NCI-H187 treated with DMSO at 0.1 percent for 48 hours (cell line): ENCODE measurements at places on chromosomes 12 and 14.
A peak's percentile ranks its signal among the peaks of the same experiment; 100 is the strongest.

GRCh38 chr12:51522696-51523095 lies 68.3 kb upstream of the SCN8A start:
- no peak for DNase-seq

GRCh38 chr12:11884706-11885105 lies 186.0 kb upstream of the BCL2L14 start:
- no peak for DNase-seq

DNA sequence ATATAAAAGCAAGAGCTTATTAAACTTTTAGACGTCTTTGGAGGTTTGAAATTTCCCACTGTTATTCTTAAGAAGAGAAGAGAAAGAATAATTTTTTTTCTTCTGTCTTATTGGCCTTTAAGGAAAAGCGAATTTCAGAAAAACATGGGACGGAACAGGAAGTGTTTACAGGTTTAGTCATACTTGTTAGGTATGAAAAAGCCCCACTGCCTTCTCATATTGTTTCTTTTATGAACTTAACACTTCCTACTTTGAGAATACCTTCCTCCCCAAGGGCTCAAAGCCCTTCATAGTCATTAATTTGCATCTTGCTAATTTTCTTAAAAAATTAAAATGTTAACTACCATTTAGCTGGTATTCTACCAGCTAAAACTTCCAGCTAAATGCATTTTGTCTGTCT lies 82.0 kb downstream of the ETV6 start:
- no peak for DNase-seq

- DNase-seq = no peak
These were observed 73.0 kb downstream of the IQSEC3 start for GRCh38 chr12:139585-139984.

GRCh38 chr14:106850913-106851825 lies 1324.8 kb downstream of the TMEM121 start:
- peak; percentile 93 for DNase-seq

GRCh38 chr14:42174357-42174756 lies 567.7 kb downstream of the LRFN5 start:
- peak; percentile 96 for DNase-seq

GRCh38 chr14:90853116-90853515 lies 36.9 kb upstream of the TTC7B start:
- no peak for DNase-seq

DNA sequence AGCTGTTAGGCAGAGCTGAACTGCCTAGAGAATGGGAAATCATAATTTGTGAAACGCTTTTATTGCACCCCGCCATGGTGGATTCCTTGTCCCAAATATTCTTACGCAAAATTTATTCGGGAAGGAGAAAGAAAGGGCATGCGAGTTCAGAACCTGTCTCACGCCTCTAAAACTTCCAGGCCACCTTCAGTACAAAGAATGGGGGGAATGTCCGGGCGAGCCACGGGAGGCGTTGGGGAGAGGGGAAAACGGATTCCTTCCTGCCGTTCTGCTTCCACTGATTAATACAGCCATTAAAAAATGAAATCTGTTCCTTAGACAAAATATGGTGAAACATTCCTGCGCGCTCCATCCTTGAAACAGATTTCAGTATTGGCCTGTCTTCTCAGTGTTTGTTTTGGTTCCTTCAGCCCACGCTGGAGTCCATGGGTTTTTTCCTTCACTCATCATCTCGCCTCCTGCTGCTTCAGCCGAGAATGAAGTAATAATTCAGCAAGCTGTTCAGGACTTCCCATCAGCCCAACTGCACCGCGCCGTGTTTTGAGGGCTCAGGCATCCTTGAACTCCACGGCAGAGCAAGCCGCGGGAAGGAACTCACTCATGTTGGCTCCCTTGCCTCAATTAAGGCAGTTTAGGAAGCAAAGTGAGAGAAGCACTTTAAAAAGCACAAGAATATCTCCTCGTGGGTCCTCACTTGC lies 47.7 kb upstream of the CDKN3 start:
- no peak for DNase-seq

DNA sequence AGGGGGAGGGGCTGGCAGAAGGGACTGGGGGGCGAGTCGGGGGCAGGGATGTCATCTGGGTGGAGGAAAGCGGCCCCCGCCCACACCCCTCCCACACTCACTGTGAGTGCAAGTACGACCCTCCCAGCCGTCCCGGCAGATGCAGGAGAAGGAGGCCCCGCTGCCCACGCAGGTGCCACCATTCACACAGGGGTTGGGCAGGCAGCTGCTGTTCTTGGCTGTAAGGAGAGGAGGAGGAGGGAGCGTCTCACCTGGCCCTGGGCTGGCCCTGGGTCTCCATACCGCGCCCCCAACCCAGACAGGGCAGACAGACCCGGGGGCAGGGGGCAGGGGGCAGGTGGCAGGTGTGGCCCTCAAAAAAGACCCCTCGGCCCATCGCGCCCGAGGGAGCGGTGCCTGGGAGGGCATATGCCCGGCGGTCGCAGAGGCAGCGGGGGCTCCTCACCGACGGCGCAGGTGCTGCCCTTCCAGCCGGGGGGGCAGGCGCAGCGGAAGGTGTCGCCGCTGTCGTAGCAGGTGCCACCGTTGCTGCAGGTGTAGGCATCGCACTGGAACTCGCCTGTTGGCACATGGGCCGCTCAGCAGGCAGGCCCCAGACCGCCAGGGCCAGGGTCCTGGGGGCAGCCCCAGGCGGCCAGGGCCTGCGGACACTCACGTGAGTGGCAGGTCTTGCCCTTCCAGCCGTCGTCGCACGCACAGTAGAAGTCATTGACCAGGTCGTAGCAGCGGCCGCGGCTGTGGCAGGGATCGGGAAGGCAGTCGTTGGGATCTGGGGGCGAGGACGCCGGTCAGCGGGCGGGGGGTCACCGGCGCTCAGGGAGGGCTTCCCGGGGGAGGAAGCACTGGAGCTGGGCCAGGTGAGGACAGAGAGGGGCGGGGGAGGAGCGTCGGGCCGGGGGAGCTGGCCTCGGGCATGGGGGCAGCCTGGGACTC lies 20.6 kb downstream of the JAG2 start:
- no peak for DNase-seq

DNA sequence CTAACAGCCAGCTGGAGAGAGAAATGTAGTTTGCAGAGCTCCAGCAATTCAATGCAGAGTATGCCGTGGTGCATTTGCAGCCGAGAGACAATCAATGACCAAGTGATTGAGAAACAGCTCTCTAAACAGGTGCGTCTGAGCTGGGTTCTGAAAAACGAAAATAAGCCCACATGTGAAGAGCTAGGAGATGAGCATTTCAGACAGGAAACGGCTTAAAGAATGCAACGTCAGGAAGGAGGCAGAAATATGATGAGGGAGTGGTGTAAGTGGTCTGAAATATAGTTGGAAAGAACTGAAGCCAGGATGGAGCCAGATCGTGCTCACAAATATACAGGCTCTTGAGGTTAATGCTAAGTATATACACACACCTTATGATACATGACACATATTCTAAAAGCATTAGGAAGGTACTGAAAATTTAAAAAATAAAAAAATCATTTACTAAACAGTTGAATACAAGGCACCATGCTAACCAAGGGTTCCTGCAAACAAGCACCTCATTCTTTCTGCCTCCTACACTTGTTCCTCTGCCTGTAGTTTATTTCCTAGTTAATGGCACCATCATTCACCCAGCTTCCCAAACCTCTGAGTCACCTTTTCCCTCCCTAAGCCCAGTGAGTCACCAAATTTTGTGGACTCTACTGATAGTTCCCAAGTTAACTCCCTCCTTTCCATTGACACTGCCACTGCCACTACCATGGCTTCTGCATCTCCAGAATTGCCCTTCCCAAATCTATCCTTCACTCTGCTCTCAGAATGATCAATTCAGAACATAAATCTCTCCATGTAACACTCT lies 2.3 kb upstream of the GARIN2 start:
- DNase-seq = no peak

GRCh38 chr14:35344107-35344807 lies 52.1 kb downstream of the PSMA6 start:
- DNase-seq = no peak

DNA sequence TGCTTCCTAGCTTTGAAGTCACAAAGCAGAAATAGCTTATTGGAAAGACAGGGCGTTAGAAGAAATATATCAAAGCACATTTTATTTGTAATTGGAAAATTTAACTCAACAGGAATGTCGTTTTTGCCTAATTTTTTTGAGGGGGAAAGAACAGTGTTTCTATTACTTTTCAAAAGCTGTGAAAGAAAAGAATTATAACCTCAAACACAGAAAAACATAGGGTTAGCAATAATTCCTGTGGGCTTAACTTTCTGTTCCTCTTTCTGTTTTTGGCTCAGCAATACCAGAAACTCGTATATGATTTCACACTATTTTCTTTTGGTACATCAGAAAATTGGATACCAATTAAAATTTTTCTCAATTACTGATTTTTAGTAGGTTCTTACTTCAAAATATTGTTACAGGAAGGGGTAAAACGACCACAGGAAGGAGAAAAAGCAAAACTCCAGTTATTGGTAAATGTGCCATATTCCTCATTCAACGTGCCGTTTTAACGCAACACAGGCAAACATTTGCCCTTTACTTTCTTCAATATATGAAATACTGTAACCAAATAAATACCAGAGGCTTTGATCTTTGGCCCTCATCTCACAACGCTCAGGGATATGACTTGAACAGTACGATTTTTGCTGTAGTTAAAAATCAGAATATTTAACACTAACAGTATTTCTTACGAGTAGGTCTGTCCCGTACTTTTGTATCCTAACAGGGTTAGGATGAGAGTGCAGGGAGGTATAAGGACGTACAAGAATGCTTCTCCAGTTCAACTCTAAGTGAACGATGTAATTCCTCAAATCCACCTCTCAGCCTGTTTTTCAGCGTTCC lies 1.3 kb upstream of the RNU6-7 start:
- no peak for DNase-seq

DNA sequence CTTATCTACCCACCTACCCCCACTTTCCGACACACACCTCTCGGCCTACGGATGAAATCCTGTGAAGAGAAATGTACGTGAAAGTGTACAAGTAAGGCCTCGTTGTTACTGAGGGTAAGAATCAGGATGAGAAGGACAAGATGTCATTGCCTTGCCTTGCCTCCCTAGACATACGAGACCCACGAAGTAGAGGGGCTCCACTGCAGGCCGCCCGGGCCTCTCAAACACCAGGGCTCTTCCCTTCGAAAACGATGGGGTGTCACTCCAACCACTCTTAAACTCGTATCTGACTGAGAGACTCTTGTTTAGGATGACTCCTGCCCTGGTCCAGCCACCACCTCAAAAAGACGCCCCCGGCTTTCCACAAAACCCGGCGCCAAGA lies 498 bp downstream of the RACGAP1 start:
- no peak for DNase-seq

DNA sequence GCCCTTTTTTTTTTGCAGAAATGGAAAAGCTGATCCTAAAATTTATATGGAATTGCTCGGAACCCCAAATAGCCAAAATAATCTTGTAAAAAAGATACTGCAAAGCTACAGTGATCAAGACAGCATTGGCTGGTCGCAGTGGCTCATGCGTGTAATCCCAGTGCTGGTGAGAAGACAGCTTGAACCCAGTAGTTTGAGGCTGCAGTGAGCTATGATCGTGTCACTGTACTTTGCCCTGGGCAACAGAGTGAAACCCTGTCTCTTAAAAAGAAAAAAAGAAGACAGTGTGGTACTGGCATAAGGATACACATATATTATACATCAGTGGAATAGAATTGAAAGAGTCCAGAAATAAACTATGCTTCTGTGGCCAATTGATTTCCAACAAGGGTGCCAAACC lies 5.4 kb downstream of the ITGB7 start:
- no peak for DNase-seq

GRCh38 chr12:130799051-130799450 lies 40.0 kb downstream of the STX2 start:
- DNase-seq = no peak

DNA sequence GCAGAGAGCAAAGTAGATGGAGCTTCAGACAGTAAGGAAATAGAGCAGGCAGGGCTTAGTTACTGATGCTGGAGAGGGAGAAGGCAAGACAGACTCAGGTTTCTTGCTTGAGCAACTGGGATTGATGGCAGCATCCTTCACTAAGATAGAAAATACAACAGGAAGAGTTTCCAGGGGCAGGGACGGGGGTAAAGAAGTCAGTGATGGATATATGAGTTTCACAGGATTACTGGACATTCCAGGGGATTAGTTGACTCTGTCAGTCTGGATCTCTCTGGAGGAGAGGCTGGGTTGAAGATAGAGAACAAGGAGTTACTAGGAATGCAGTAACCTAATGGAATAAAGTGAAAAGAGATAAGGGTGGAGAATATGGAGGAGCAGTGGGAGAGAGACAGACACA lies 74.5 kb upstream of the ATF1 start:
- DNase-seq = no peak

DNA sequence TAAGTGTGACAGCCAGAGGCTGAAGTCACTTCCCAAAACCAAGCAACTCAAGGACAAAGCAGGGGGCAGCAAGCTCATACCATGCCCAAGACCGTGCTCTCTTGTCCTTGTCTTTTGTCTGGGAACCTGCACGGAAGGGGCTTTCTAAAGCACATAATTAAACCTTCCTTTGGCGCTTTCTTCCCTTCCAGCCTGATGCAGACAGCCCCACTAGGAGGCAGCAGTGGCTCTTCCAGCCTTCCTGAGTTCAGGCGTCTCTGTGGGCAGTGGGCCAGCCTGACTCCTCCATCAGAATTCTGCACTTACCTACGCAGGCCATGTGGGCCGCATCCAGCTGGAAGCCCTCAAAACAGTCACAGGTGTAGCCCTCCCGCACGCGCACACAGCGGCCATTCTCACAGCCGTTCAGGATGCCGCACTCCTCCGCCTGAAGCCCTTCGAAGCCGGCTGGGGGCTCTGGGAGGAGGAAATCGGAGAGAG lies 7.6 kb downstream of the ISCA2 start:
- DNase-seq = peak; percentile 25

GRCh38 chr14:92585981-92586937 lies 72.7 kb downstream of the RIN3 start:
- no peak for DNase-seq

DNA sequence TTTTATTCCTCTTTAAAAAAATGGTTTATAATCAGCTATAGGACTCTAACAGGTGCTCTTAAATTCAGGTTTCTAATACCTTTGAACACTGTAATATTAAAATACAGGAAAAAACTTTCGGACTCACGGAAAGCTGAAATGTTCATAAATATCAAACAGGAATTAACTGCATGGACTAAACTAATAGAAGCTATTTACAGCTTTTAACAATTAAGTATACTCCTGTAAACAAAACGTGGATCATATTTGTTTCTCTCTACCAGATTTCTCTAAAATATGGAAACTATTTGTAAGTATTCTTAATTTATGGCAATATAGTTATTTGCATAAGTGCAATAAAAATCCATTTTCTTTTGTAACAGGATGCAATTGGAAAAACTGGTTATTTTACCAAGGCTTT lies 108.9 kb upstream of the RESF1 start:
- DNase-seq = no peak

- DNase-seq = no peak
These were observed 12.5 kb downstream of the MOK start for GRCh38 chr14:102292441-102292840.

- no peak for DNase-seq
These were observed 505.4 kb downstream of the LRFN5 start for GRCh38 chr14:42112108-42112507.
